ENCODE measurements at places on chromosomes 4 and X.
A peak's percentile ranks its signal among the peaks of the same experiment; 100 is the strongest.

GRCh38 chr4:149344436-149344835, 471.2 kb downstream of the IQCM start:
- peak; percentile 57 for DNase-seq

GRCh38 chrX:131264665-131265064, 24.4 kb downstream of the IGSF1 start:
- no peak for DNase-seq

GRCh38 chr4:82358847-82359246, 14.9 kb downstream of the HNRNPD start:
- no peak for DNase-seq

- DNase-seq = no peak
Observed at GRCh38 chr4:148071009-148071408, 339.1 kb downstream of the ARHGAP10 start.

DNA sequence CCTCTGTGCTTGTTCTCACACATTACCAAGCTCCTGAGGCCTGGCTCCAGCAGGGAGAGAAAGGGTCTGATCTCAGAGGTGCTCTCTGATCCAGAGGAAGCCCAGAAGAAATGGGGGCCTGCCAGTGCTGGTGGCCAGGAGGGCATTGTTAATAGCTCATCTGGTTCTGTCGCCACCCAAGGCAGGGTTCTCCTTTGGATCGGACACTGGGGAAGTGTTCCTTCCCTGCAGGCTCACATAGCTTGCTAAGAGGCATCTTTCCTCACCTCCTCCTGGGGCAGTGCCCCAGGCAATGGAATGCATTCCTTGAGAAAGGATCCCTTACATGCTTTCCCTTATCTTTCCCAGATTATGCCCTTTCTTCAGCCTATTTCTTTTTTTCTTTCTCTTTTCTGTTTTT, 53.8 kb downstream of the RBM47 start:
- DNase-seq = no peak

DNA sequence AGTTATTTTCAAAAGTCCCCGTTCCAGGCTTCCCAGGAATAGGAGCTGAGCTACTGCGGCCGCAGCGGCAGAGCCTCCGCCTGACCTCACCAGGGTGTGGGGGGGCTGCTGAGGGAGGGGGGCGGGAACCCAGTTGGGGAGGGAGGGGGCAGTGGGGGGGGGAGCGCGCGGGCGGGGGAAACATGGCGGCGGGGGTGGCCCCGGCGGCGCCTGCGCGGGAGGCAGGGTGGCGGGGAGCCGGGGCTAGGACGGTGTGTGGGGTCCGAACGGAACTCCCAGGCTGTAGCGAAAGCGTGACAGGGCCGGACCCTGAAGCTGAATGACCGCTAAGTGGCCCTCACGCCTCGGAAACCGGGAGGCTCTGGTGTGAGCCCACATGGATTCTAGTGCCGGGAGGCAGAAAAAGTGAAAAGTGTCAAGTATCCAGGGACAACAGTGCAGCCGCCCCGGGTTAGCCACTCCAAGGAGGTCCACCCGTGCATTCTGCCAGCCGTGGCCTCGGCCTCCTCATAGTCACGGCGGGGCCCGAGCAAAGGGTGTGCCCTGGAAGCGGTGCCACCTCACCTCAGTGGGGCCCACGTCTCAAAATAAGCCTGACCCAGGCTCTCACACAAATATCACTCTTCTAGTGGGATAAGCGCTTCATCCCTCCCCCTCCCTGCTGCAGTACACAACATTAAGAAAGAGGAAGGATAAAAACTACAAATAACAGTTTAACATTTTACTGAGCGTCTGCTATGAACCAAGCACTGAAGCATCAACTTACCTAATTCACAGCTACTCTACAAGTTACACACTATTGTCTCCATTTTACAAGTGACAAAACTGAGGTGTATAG, at the start of gene KLHL13:
Gene KLHL13, minus strand, starts transcription at position 98 of the 838 bp plus-strand sequence. CDS start 88,337 bp downstream, outside the sequence.
- no peak for DNase-seq
